ENCODE measurements at places on chromosomes 16 and 17. TPM values are rescaled to one million over a fixed set of nuclear protein-coding genes. Genes with fewer than 3 reads are reported as not detected.

DNA sequence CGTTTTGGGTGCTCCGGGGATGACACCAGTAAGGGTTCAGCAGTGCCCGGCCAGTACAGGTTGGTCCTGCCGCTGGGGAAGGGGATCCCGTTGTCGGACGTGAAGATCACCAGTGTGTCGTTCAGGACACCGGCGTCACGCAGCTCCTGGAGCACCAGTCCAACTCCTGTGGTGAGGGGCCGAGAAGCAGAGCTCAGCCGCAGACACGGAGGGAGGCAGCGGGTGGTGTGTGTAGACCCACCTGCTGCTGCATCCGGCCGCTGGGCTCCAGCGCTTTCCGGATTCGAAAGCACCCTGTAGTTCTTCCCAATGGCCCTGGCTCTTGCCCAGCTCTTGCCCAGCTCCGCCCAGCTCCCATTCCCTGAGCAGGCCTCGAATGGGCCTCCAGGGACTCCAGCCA, 8.0 kb downstream of the SGSH start:
- DNase-seq, result no peak

DNA sequence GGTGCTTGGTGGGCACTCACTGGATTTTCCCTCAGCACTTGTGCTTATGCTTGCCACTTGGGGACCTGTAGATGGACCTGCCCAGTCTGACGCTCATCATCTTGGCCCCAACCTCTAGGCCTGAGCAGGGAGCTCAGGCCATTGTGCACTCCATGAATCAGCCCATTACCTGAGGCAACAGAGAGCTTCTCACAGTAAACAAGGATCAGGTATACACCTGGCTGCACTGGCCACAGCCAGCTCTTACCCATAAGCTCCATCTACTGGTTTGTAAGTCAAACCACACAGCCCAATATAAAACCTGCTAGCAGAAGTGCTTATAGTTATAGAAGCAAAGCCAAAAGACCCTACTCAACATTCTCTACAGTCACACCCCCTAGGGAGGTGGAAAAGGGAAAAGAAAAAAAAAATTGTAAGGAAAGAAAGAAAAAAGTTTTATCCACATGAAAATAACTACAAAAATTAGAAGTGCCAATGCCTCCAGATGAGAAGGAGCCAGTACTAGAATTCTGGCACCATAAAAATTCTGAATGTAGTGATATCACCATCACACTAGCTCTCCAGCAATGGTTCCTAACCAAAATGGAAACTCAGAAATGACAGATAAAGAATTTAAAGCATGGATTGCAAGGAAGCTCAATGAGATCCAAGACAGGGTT, 87.8 kb upstream of the CDH5 start:
- no peak for DNase-seq

DNA sequence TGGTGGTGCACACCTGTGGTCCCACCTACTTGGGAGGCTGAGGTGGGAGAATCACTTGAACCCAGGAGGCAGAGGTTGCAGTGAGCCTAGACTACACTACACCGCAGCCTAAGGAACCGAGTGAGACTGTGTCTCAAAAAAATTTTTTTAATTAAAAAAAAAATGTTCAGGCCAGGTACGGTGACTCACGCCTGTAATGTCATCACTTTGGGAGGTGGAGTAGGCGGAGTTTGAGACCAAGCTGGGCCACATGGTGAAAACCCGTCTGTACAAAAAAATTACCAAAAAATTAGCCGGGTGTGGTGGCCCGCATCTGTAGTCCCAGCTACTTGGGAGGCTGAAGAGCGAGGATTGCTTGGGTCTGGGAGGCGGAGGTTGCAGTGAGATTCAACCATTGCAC, 3.6 kb upstream of the FAM222B start:
- DNase-seq, result no peak

Gene TTLL6
- not detected for total RNA-seq

DNA sequence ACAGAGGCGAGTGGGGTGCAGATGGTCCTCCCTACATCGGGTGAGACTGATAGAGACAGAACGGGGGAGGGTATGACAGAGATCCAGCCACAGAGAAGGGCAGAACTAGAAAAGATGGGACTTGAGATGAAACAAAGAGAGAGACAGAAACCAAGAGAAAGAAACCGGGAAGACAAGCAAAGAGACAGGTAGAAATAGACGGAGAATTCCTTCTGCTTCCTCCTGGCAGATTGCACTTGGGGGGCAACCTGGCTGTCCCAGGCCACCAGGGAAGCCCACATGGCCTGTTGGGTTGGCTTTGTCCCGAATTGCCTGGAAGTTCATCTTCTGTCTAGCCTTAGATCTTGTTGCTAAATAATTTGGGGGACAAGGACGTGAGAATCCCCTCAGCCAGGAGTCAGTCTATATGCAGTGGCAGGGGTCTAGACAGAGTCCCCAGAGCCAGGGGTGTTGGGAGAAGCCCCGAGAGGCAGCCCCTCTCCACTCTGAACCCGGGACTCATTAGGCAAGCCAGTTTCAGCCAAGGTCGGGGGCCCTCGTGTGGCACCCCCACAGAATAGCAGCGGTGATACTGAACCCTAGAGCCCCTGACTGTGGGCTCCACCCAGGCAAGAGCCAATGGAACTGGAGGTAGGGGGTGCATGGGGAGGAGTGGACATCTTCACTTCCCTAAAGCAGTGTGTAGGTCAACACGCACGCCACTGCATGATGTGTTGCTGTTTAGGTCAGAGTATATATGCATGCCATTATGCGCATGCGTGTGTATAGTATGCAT, 627 bp upstream of the TSPOAP1 start:
- DNase-seq, result no peak

DNA sequence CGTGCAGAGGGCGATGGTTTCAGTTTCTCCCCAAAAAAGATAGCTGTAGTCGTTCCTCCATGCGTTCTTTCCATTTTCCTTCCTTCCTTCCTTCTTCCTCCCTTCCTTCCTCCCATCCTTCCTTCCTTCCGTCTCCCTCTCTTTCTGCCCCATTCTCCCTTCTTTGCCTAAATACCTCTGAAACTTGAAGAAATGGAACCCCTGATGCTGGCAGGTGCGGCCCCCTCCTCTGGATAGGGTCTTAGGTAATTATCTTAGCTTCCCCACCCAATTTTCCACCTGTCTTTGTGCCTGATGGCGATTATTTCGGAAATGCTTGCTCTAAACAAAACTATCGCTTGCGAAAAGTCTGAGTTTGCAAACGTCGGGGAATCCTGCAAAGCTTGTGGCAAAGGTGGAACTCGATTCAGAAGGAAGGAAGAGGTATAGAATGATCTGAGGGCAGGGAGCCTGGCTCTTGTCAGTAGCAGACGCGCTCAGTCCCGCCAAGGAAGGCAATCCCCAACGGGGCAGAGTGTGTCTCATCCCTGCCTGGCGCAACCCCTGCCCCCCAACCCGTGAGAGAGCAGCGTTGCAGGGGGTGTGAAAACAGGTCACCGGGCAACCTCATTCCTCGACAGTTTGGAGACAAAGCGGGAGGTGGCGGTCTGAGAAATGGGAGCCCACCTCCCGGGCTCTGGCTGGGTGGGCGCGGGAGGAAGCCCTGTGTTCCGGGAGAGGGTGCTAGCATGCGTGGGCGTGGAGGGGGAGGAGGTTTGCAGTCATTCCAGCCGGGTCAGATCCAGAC, 2.9 kb upstream of the CBX8 start:
- DNase-seq, result no peak

Gene TBC1D3H
- total RNA-seq, result not detected

Gene FBF1
- 8.0 TPM for total RNA-seq

DNA sequence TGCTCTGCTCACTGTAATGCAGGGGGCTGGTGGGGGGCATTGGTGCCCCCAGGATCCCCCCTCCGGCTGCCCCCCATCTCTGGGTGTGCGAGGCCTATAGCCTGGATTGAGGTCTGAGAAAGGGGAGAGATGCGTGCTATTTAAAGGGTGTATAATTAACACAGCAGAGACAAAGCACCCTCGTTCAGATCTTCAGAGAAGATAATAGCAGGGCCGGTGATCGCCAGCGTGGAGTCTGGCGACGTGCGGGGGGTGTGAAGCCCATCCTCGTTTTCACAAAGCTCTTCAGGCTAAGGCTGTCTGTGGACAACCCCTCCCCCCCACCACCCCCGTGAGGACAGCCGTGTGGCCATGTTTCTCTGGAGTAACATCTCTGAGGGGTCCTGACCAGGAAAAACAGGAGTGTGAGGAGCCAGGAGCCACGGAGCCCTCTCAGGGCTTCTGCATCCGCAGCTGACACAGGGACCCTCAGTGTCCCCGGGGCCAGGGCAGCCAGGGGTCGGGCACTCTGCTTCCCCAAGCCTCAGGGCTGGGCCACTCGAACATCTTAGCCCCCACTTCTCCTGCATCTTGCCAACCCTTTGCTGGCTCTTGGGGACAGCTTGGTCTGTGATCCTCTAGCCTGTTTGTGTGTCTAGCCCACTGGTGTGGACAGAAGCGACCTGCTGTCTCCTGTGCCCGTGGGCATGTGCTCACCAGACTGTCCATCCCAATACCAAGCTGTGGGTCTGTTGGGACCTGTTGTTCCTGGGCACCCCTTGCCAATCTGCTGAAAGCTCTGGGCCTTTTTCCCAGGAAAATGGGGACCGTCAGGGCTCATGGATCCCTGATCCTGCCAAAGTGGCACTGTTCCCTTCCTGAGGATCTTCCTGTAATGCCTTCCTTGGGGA, 58.9 kb downstream of the BAIAP2 start:
- DNase-seq, result no peak

DNA sequence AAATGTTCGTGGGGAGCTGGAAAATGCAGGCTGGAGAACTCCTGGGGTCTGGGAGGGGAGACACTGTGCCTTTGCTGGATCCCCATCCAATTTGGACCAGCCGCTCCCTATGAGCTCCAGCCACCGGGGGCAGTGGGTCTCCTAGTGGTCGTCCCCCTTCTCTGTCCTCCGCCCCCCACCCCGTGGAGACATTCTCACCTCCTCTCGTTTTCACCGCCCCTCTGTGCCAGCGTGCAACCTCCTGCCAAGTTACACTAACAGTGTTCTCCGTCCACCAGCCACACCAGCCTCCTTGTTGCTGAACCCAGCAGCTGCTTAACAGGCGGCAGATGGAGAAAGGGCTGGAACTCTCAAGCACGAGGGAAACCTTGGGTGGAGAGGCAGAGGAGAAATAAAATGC, 67.4 kb upstream of the SOX9 start:
- DNase-seq, result no peak
